Stimulated activated CD8-positive, alpha-beta memory T cell treated with anti-CD3 and anti-CD28 coated beads, Interleukin-7, amount 100 ng/mL, for 24 hours (primary cell): ENCODE measurements at places on chromosomes 13 and 19.

DNA sequence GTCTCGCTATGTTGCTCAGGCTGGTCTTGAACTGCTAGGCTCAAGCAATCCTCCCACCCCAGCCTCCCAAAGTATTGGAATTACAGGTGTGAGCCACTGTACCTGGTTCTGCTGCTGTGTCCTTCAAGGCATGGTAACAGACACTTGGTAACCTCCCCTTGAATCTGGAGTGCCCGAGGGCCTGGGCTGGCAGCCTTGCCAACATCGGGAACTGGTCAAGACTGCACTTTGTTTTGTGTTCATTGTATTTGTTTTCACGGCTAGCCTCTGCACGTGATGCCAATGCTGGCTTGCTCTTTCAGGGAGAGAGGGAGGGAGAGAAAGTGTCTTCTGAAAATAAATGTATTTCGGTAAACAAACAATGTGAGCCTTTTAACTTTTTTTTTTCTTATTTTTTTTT, 12.0 kb downstream of the CERS4 start:
- DNase-seq, result no peak

DNA sequence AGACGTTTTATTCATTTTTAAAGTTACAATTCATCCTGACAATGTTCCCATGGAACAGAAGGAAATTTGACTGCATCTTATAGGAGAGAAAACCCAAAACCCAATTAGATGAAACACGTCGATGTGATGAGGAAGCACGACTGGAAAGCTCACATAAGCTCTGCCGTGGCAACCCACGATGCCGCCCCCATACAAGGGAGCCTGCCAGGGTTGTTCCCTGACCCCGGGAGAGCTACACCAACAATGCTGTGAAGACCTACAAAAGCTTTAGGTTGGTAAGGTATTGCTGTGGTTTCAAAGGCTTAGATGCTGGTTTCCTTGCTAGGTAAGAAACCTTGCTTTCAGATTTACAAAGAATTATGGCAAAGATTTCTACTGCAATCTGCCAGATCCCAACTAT, 393.1 kb downstream of the KLF12 start:
- no peak for DNase-seq

DNA sequence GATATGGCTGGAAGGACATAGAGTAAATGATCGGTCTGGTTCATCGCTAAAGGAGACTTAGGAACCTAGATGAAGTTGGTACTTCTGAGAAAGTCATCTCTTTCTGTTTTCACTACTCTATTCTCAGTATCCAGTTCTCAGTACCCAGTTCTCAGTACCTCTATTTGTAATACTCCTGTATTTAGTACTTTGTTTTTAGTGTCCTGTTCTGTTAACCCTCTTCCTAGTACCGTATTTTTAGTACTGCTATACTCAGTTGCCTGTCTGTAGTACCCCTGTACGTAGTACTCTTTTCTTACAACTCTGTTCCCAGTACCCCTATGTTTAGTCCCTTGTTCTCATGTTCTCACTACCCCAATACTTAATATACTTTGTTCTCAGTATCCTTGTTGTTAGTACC, 1.2 kb downstream of the RFXAP start:
- no peak for DNase-seq

DNA sequence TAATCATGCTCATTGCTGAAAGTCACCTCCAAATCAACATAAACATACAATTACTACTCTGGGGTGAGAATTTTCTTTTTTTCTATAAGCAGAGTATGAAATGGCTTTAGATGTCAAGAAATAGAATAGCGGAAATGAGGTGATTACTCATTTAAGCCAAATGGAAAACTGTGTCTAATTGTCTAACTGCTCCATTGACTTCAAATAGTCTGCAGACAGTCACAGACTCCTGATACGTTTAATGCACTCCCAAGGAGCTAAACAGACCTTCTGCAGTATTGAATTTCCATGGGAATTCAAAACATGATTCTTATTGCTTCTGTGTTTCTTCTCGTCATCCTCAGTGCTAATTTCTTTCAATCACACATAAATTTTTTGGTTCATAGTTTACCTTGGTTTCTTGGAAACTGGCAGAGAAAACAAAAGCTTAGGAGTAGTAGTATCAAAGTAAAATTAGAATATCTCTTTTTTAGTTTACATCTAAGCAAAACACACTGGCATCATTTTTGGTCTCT, 865.2 kb upstream of the SLC10A2 start:
- DNase-seq, result no peak

DNA sequence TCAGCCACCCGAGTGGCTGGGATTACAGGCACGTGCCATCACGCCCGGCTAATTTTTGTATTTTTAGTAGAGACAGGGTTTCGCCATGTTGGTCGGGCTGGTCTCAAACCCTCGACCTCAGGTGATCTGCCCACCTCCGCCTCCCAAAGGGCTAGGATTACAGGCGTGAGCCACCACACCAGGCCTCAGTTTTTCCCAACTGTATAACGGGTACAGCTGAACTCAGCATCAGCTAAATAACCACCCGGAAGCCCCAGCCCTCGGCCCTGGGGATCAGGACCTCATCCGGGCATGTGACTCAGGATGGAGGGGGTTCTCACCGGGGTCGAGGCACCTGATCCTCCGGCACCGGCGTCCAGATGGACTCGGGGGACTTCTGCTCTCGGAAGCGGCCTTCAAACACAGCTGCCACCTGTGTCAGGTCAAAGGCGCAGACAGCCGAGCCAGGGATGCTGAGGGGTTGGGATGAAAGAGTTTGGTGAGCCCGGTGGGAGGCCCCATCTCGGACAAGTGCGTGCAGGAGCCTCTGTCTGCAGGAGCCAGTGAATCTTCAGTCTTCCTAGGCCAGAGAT, 8.9 kb downstream of the SEMA6B start:
- no peak for DNase-seq

- no peak for DNase-seq
These were observed 15.6 kb downstream of the LSM4 start for GRCh38 chr19:18307271-18307681.

- no peak for DNase-seq
These were observed 319.6 kb downstream of the TEX29 start for GRCh38 chr13:111640006-111640405.

DNA sequence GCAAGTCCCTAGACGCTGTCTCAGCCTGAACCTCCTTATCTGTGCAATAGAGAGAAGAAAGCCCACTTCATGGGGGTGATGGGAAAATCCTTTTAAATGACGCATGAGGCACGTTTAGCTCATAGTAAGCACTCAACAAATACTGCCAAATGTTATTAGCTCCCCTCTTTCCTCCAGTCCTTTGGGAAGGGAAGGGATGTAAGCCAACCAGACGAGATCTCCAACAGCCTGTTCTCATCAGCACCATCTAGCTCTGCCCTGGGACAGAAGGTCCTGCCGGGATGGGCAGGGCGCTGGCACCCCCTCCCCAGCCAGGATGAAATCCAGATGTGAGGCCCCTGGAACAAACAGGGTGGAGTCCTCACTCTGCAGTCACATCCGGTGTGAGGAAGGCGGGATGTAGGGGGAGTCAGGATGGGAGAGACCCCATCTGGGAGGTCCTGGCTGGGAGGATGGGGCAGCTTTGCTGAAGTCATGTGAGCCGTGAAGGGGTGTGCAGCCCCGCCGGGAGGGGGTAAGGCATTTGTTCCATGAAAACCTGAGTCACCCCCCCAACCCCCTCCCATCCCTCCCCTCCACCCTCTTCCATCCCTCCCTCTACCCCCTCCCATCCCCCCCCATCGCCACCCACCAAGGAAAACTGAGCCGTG, 4.6 kb downstream of the S1PR2 start:
- DNase-seq, result no peak

DNA sequence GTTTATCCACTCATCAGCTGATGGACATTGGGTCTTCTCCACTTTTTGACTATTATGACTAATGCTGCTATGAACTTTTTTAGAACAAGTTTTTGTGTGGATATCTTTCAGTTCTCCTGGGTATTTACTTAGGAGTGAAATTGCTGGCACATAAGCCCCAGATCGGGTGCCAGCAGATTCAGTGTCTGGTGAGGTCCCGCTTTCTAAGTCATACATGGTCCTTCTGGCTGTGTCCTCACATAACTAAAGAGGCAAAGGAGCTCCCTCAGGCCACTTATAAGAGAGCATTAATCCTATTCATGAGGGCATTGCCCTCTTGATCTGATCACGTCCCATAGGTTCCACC, 600 bp upstream of the ZNF226 start:
- DNase-seq, result no peak

- DNase-seq, result no peak
These were observed 53.0 kb downstream of the SACS start for GRCh38 chr13:23380534-23380933.

- DNase-seq, result peak; percentile 30
These were observed 60.0 kb downstream of the TPT1 start for GRCh38 chr13:45280751-45281634.

GRCh38 chr13:86992251-86992650, 678.9 kb upstream of the SLITRK5 start:
- DNase-seq, result no peak

- DNase-seq, result peak; percentile 46
These were observed 27.7 kb downstream of the GADD45B start for GRCh38 chr19:2503521-2504109.

GRCh38 chr19:3194106-3195087, 8.7 kb downstream of the NCLN start:
- no peak for DNase-seq

DNA sequence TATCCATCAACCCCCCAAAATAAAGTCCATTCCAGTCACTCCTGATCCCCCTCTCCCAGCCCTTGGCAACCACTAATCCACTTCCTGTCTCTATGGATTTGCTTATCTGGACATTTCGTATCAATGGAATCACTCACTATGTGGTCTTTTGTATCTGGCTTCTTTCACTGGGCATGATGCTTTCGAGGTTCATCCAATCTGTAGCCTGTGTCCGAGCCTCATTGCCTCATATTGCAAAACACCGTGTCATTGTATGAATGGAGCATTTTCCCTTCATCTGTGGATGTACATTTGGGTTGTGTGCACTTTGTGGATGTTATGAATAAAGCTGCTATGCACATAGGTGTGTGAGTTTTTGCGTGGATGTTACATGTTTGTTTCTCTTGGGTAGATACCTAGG, 1.4 kb upstream of the FZR1 start:
- DNase-seq, result no peak

GRCh38 chr19:35315883-35316282, 13.1 kb upstream of the CD22 start:
- no peak for DNase-seq

- DNase-seq, result no peak
These were observed 146.9 kb downstream of the KDM4B start for GRCh38 chr19:5115771-5116202.

DNA sequence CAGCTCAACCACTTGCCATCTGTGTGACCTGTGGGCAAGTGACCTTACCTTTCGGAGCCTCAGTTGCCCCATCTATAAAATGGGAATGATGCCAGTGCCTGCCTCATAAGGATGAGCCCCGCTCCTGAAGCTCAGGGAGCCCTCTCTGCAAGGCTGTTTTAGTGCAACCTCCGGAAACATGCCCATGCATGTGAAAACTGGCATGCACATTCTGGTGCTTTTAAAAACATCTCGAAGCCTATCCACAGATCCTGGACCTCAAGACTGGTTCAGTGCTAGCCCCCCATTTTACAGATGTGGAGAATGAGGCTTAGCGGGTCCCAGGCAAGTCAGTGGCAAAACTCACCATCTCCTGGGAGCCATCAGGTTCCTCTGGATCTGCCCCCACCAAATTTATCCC, 5.6 kb downstream of the CADM4 start:
- DNase-seq, result no peak

- DNase-seq, result no peak
These were observed 87.6 kb upstream of the SPRY2 start for GRCh38 chr13:80428349-80429096.

DNA sequence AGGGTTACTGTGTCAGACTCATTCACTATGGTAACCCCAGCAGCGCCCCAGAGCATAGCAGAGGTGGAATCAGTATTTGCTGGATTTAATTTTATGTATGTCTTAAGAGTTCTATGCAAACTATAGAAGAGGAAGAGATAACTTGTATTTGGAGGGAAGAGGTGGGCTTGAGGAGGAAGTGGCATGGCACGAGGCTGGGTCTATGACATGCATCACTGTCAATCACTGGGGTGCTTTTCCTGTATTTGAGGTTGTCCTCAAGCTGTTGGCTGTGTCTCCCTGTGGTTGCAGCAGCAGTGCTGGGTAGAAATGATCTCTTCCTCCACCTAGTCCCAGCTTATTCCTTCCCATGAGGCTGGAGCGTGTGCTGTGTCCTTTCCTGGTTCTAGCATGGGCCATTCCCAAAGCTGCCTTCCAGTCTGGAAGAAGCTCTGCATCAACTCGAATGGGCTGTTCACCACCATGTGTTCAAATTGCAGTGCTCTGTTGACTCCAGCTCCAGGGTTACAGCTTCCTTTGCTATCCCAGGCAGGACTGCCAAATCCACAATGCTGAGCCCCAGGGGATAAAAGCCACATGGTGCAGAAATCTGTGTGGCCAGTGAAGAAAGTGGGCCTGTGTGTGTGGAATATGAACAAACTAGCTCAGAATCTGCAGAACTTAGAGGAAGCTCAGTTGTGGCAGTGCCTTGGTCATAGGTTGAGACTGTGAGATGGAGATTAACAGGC, 73.1 kb upstream of the MTIF3 start:
- DNase-seq, result no peak

GRCh38 chr13:80828759-80829158, 487.8 kb upstream of the SPRY2 start:
- no peak for DNase-seq

DNA sequence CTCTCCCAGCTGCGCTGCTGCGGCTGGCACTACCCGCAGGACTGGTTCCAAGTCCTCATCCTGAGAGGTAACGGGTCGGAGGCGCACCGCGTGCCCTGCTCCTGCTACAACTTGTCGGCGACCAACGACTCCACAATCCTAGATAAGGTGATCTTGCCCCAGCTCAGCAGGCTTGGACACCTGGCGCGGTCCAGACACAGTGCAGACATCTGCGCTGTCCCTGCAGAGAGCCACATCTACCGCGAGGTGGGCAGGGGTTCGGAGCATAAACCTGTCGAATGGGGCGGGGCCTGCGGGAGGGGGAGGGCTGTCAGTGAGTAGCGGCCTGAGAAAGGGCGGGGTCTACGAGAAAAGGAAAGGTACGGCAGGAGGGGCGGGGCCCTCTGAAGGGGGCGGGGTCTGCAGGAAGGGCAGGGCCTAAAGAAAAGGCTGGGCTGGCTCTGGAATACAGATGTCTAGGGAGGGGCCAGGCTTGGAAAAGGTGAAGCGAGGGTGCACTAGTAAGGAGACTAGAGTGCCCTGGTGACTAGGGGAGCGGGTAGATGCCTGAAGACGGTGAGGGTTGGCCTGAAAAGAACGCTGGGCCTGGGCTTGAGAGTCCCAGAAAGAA, 3.6 kb downstream of the CD37 start:
- no peak for DNase-seq

- DNase-seq, result no peak
These were observed 186.2 kb downstream of the POSTN start for GRCh38 chr13:37412241-37412921.

DNA sequence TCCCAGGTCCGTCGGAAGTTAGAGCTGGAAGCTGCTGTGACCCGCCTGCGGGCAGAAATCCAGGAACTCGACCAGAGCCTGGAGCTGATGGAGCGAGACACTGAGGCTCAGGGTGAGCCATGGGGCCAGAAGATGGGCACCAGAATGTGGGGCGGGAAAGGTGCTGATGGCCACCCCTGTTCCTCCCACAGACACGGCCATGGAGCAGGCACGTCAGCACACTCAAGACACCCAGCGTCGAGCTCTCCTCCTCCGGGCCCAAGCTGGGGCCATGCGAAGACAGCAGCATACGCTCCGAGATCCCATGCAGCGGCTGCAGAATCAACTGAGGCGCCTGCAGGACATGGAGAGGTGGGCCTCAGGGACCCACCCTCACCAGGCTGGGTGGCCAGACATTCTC, 2.5 kb downstream of the HAUS5 start:
- no peak for DNase-seq

GRCh38 chr19:19382118-19382517, 23.4 kb upstream of the GATAD2A start:
- no peak for DNase-seq
